ENCODE measurements at places on chromosomes 5 and 9.

DNA sequence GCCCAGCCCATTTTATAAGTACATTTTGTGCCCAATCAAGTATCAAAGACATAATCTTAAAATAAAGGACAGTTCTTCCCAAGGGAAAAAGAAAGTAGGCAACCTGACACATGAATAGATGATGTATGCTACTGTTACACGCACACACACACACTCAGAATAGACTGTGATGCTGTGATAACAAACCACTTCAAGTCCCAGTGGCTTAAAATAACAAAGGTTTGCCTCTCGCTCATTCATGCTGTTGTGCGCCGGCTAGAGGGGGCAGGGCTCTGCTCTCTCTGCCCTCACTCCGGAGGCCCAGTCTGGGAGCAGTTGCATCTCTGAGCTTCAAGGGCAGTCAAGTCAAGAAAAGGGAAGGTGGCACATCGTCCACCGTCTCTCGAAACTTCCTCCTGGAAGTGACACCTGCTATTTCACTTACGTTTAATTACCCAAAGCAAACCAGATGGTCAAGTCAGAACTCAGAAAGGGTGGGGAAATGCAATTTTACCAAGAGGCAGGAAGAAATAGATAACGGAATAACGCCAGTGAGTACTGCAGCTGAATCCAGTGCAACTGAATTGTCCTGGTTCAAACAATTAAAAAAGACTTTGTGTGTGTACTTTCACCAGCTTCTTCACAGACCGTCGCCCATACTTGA lies 43.3 kb downstream of the ANKRD33B start:
- DNase-seq, result peak; percentile 19

DNA sequence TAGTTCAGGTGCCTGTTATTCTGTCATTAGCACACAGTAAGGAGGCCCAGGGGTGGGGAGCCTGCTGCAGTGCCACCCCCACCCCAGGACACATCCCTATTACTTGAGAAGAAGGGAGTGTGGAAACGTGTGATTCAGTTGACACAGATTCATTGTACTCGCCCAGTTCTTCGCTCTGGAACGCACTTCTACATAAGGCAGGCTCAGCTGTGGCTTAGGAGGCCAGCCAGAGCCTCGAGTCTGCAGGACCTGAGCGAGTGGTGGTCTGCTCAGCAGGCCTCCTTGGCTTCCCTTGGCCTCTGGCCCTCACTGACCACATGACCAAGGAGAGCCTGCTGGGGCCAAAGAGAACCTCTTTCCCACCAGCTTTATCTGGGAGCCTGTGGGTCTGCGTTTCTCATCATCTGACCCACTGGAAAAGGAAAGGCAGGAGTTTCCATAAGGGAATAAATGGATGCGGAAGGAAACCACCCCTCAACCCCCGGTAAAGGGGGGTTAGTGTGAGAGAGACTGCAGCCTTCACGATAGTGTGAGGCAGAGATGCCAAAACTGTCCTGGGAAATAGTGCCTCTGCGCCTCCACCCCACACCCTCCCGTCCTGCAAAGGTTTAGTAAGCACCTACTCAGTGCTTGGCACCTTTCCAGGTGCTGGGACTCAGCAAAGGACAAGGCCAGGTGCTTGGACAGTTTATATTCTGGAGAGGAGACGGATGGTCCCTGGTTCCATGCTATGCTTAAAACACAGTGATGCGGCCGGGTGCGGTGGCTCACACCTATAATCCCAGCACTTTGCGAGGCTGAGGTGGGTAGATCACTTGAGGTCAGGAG lies 73.7 kb downstream of the PPARGC1B start:
- DNase-seq, result no peak

DNA sequence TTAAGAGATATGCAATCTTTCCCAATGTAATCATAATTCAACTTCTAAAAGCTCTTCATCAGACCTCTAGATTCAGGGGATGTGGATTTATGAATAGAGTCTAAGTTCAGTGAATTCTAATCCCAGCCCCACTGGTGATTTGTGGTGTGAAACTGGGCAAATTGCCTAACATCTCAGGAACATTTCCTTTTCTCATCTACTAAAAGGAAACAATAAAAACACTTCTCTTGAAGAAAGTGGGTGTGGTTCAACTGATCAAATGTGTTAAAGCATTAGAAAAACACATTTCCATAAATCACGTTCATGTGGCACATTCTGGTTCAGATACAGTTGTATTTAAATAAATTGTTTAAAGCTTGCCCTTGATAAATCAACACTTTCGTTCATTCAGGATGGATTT lies 631.7 kb upstream of the CDH6 start:
- no peak for DNase-seq

DNA sequence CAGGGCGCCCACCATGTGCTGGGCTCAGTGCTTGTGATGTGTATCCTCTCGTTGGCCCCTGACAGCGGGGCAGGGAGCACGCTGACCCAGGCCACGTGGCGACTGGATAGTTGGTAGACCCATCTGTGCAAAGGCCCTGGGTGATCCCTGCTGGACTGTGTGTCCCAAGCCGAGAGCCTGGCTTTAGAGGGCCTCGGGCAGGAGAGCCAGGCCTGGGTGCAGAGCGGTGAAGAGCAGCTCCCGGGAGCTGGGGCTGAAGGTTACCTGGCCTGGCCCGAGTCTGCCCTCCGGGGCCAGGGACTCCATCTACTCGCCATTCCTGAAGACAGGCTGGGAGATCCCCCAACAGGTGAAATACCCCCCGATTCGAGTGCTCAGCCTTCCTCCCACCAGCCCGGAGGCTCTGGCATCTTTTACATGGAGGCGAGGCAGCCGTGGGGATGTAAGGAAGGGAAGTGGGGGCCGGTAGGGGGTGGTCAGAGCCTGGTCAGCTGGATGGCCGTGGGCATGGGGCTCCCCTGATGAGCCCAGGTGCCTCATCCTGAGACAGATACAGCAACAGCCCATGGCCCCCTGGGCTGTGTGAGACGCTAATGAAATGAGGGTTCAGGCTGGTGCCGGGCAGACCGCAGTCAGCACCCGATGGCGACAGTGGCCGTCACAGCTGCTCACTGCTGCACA lies 19.0 kb downstream of the NCS1 start:
- DNase-seq, result no peak

DNA sequence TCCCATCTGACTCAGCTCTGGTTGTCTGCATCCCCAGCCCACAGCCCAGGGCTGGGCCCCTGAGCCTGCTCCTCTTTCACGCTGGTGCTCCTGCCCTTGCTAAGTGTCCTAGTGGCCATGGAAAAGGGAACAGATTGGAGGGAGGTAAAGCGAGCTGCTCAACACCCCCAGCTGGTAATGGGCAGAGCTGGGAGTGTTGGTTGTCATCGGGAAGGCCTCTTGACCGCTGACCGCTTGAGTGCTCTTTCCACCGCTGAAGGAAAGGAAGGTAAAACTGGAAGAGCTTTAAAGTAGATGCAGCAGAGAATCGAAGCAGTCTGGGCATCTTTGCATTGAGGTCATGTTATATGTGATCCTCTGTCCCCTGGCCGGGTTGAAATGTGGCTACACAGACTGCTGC lies 60.2 kb downstream of the CRB2 start:
- no peak for DNase-seq

DNA sequence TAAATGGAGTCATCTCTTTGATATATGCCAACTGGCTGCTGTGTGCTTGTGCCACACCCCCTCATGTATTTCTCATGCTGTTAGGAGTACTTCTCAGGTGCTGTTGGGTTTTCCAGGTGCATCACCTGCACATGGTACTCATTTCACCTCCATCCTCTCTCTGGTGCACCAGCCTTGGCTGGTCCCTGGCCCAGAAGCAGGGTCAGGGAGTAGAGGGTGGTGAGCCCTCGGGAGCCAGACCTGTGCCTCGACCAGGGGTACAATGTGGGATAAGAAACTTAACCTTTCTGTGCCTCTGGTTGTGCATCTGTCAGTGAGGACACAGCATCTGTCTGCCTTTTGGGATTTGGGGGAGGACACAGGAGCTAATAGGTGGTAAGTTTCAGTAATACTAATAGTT lies 38.5 kb downstream of the SECISBP2 start:
- no peak for DNase-seq

- peak; percentile 89 for DNase-seq
Measured at GRCh38 chr9:128863647-128864046, 18.1 kb downstream of the KYAT1 start.

DNA sequence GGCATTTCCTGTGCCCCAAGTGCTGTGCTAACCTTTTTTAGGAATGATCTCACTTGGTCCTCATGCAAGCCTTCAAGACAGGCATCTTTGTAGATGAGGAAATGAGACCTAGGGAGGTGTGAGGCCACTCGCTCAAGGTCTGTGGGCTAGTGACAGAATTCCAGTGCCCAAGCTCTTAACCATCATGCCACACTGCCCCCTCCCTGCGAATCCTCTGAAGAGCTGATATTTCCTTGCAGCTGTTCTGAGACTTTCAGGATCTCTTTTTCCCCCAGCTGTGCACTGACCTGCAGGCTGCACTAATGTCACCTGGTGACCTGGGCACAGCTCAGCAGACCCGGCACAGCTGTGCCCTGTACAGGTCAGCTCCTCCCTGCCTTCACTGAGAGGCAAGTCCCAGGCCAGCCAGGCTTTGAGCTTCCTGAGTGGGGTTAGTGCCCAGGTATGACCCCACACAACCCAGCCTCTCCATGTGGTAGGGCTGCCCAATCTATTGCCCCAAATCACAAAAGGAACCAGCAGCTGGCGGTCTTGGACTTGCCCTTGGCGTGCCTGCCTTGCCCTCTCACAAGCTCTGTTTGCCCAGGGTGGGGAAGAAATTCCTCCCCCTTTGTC lies 32.7 kb downstream of the MORN5 start:
- no peak for DNase-seq

- no peak for DNase-seq
Measured at GRCh38 chr5:43639566-43639965, 36.6 kb downstream of the NNT start.

GRCh38 chr5:85896514-85896913 lies 721.2 kb upstream of the COX7C start:
- no peak for DNase-seq

DNA sequence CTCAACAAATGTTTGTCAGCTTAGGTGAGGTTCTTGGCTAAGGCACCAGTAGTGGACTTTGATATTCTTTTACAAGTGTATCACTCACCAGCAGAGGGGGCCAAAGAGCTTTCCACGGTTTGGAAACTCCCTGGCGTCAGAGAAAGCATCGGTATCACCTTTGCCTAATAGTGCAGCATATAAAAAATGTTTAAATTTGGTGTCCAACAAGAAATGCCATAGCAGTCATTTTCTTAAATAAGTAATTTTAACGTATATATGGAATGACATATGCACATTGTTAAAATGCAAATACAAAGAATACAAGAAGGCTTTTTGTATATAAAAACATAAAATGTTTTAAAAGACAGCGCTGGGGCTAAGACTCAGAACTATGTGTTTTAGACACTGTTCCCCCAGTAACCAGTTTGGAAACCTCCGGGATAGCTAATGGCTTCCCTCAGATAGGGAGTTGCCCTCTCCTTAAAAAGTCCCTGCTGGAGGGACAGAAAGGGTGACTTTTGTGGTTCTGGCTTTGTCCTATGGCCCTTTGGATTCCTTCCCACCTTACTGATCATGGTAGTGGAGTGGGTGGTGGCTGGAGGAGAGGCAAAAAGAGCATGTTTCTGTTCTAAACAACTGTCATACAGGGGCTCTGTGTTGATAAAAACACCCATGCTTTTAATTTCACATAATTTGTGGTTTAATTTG lies 124.6 kb downstream of the GPBP1 start:
- DNase-seq, result peak; percentile 97

- peak; percentile 69 for DNase-seq
Measured at GRCh38 chr5:6820851-6821479, 107.7 kb downstream of the TENT4A start.

GRCh38 chr9:77128125-77128789 lies 49.1 kb upstream of the VPS13A start:
- no peak for DNase-seq

- no peak for DNase-seq
Measured at GRCh38 chr5:87732875-87733768, 320.4 kb upstream of the CCNH start.

GRCh38 chr5:57097526-57097925 lies 76.3 kb upstream of the GPBP1 start:
- DNase-seq, result no peak

GRCh38 chr9:90727488-90727887 lies 74.1 kb upstream of the SYK start:
- DNase-seq, result no peak

DNA sequence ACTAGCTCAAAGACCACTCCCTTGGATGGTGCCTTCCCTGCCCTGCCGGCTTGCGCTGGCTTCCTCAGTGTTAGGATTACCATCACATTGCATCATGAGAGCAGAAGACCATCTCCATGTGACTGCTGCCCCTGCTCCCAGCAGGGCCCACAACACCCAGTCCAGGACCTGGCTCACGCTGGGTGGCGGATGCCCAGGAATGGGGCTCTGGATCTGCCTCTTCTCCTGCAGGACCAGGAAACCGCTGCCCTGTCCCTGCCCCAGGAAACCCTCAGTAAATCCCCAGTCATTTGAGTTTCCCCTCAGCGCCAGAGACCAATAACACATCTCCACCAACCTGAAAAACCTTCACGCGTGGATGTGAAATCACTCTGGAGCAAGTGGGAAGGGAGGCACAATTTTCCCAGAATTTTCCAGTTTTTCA lies 3.3 kb upstream of the RNF44 start:
- DNase-seq, result no peak

GRCh38 chr5:171405615-171406014 lies 13.8 kb upstream of the FGF18 start:
- DNase-seq, result no peak

- peak; percentile 28 for DNase-seq
Measured at GRCh38 chr5:138874771-138875551, at the start of gene LRRTM2. Gene LRRTM2 (minus strand): TSS chr5:138875335. CDS start chr5:138874911, 424 bp downstream.

- no peak for DNase-seq
Measured at GRCh38 chr9:128702949-128703615, 779 bp downstream of the PKN3 start.

DNA sequence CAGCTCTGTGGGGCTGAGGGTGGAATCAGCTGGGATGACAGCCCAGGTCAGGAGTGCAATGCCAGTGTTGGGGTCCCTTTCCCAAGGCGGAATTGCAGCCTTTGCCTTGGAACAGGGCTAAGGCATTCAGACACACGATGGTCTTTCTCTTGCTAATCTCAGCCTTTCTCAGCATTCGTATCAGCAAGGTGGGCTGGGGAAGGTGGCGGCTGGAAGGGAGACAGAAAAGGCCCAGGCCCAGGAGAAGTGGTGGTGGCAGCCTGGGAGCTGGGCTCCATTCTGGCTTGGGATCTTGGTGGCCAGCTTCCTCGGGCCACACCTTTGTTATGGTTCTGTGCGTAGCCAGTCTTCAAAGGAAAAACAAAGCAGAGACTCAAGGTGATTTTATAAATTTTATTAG lies 1.1 kb upstream of the ARHGEF28 start:
- DNase-seq, result no peak

- DNase-seq, result no peak
Measured at GRCh38 chr9:17625644-17626388, 47.0 kb downstream of the SH3GL2 start.

DNA sequence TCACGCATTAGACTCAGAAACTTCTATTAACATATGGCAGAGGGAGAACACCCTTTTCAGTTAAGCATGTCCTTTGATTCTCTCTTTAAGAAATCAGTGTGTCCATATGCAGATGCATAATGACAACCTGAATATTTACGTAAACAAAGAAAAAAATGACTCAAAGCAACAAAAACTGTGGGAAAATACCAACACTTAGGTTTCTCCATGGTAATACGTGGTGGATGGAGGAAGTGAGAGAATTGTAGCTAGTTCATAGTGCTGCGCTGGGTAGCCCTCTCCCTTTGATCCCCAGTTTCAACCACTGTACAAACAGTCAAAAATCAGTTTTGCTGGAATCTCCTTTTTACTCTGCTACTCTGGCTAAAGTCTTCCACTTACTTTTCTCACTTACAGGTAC lies 2.0 kb upstream of the MAP3K1 start:
- no peak for DNase-seq

- no peak for DNase-seq
Measured at GRCh38 chr9:134178768-134179551, 14.6 kb upstream of the RNU6ATAC start.

Data from neural crest cell (in vitro differentiated cells).